AG09309 (cell line): ENCODE measurements at places on chromosomes 2 and 18.
A peak's percentile ranks its signal among the peaks of the same experiment; 100 is the strongest.

DNA sequence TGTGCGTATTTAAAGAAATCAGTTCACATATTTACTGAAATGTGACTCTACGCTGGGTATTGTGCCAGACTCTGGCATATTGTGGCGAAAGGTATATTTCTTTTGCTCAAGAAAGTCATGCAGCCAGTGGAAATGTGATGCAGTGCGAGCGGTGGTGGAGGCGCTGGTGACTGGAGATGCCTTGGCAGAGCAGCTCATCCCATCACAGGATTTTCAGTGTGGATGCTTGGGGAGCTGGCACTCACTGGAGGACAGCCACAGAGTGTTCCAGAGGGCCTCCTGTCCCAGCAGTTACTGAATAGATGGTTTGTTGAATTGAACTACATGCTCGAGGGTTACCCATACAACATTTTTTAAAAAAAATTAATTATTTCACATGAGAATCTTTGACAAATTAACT lies 117.6 kb downstream of the ZNF407 start:
- DNase-seq, result no peak

DNA sequence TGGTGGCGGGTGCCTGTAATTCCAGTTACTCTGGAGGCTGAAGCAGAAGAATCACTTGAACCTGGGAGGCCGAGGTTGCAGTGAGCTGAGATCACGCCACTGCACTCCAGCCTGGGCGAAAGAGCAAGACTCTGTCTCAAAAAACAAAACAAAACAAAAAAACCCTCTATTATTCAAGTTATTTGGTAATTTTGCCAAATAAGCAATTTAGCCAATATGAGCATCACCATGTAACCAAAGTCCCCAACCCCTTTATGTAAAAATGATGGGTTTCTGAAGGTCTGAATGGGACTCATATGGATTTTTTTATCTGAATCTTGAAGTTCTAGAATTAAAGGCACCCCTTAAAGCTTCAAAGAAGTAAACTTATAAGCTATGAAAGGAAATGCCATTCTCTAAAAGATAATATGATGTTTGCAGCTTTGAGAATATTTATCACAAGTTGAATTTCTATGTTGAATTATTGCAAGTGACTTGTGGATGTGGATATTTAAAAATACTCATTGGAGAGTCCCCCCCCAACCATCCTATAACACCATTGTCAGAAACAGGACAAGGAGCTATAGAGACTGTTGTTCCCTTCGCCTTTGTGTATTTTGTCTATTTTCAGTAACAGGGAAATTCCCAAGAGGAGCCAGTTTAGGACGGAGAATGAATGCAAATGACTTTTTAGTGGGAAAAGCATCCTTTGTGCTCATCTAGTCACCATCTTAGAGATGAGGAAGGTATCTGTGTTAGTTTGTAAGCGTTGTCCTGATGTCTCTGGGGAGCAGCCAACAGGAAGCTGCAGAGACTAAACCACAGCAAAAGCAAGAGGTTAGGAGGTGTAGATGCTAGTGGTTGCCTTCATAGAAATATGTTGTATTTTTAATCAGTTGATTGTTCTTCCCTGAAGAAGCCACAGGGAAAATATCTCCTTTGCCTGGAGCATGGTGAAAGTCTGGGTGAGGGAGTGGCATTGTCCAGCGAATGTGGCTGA lies 68.3 kb downstream of the TET3 start:
- DNase-seq, result no peak

- DNase-seq, result no peak
These were observed 55.2 kb upstream of the STON1 start for GRCh38 chr2:48474574-48475298.

DNA sequence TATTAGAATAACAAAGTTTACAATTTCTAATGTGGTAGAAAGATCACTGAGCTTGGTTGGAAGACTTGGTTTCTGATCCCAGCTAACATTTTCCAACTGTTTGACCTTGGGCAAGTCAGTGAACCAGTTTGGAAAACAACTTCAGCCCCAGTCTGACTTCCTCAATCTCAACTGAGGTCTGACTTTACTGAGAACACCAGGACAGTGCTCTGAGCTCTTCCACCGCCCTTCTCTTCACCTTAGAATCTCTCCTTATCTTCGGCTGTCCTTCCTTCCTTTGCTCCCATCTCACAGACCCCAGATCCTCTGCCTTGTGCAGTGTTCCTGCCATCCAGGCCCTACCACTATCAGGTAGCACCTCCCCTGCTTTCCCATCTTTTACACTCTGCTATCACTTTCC lies 193.8 kb upstream of the SP5 start:
- DNase-seq, result no peak

GRCh38 chr18:54388203-54389142 lies 30.8 kb downstream of the C18orf54 start:
- DNase-seq, result peak; percentile 51

GRCh38 chr2:145832681-145833080 lies 1312.8 kb upstream of the ZEB2 start:
- no peak for DNase-seq
